Stimulated activated CD8-positive, alpha-beta memory T cell treated with anti-CD3 and anti-CD28 coated beads, Interleukin-12 subunit alpha, Interleukin-12 subunit beta, amount 100 ng/mL, for 4 hours (primary cell): ENCODE measurements at places on chromosomes 12 and 14.

- no peak for DNase-seq
Measured at GRCh38 chr14:78933948-78934524, 763.9 kb downstream of the NRXN3 start.

DNA sequence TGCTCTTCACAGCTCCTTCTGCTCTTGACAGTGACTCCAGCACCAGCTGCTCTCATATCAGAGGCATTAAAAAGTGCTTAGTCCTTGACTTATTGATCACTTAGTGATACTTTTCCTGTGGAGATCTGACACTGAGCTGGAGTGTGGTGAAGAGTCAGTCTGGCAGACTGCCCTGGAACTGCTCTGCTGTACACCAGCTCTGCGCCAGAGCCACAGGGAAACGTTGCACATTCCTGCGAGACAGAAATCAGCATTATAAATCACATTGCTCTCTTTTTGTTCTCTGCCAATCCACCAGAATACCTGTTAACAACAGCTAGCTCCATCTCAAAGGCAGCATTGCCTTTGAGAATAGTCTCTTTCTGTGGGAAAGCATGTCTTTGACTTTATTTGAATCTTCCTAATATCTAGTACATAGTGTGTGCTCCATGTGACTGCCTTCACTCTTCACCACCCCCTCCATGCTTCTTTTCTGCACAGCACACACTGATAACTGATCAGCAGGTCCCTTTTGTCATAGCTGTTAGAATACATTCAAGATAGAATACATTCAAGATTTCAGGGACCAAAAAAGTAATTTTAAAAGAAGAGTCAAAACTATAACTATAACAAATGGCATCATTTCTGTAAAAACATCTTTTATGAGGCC lies 48.2 kb upstream of the VSX2 start:
- DNase-seq: no peak

DNA sequence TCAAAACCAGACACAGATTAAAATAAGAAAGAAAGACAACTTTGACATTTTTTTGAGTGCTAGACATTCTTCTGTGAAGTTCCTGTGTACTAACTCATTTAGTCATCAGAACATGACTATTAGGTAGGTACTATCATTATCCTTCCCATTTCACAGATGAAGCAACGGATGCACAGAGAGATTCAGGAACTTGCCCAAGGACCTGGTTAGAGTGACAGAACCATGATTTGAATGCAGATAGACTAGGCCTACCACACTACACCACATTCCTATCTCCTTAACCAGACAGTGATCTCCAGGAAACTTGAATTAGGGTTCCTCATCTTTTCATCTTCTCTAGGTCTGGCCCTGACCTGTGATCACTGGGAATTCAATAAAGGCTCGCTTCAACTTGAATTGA lies 54.4 kb upstream of the MED13L start:
- no peak for DNase-seq

DNA sequence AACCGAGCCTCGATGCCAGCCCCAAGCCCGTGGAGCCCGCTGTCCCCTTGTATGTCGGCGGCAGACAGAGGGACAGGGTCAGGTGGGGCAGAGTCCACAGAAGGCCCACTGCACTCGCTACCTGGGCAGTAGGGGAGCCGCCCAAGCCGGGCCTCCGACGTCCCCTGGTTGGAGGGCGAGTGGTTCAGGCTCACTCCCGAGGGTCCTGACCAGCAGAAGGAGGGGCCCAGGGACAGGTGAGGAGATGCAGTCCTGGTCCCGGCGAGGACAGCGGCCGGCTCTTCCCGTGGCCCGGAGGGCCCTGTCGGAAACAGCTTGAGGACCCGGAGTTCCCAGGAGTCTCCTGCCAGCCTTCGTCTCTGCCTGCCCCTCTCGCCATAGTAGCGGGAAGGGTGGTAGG lies 216.7 kb upstream of the SFSWAP start:
- no peak for DNase-seq

- no peak for DNase-seq
Measured at GRCh38 chr12:92145481-92145730, 240 bp downstream of the BTG1 start.

GRCh38 chr12:18296201-18296908 lies 35.0 kb downstream of the PIK3C2G start:
- no peak for DNase-seq

DNA sequence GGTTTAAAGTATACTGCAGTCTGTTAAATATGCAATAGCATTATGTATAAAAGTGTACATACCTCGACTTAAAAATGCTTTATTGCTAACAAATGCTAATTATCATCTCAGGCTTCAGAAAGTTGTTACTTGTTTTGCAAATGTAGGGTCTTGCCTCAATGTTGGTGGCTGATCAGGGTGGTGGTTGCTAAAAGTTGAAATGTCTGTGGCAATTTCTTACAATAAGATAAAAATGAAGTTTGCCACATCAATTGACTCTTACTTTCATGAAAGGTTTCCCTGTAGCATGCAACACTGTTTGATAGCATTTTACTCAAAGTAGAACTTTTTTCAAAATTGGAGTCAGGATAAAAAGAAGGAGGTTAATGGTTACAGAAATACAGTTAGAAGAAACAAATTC lies 407.7 kb upstream of the OR4E1 start:
- no peak for DNase-seq

DNA sequence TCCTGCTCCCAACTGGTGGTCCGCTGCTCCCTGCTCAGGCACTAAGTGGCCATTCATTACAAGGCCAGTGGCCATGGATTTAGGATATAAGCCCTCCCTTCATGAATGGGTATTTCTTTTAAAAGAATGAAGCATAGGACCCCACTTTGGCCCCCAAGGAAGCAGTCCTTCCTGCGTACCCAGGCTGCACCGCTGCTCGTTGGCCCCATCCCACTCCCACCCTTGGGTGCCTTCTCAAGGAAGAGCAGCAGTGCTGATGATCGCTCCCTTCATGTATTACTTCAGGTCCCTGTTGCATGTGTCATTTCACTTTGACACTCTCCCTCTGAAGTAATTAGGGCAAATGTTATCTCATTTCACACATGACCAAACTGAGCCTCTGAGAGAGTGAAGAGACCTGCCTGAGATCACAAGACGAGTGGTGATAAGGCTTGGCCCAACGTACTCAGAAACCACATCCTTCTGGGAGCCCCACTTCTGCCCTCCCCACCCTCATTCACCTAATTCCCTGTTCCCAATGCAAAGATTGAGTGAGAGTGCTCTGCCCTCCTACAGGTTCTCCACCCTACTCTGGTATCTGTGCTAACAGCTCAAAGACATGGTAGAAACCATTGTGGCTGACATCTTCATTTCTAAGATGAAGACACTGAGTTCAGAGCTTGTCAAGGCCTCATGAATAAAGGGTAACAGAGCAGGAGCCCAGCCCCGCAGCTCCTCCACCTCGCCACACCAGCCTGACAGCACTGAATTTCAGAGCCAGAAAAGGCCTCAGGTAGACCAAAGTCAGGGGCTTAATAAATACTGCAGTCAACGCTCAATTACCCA lies 10.3 kb upstream of the KRT2 start:
- no peak for DNase-seq

DNA sequence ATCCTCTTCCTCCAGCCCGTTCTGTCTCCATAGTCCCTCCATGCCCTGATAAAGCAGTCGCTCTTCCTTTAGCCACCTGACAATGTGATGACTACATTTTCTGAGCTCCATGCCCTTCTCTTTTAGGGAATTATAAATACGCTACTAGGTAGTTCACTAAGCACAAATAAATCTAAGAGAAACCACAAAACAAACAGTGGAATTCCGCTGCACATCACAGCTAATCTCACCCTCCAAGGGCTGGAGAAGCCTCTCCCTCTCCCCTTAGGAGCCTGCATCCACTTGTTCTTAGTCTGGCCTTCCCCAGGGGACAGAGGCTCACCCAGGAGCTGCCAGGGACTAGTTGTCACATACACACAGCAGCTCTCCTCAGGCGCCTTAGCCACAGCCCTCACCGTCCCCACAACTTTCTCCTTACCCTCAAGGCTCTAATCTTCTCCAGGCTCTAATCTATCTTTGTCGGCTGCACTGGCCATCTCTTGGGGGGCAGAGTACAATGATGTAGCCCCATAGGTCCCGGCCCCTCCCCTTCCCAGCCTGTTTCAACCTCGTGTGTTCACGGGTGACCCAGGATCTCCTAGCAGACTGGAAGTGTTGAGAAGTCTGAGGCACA lies 55.9 kb upstream of the GPR68 start:
- no peak for DNase-seq

GRCh38 chr12:30169839-30170591 lies 386.3 kb upstream of the TMTC1 start:
- no peak for DNase-seq
